Inflammatory macrophage treated with lipopolysaccharide for 4 hours (primary cell): ENCODE measurements at places on chromosomes 2 and 18.
A peak's percentile ranks its signal among the peaks of the same experiment; 100 is the strongest.

DNA sequence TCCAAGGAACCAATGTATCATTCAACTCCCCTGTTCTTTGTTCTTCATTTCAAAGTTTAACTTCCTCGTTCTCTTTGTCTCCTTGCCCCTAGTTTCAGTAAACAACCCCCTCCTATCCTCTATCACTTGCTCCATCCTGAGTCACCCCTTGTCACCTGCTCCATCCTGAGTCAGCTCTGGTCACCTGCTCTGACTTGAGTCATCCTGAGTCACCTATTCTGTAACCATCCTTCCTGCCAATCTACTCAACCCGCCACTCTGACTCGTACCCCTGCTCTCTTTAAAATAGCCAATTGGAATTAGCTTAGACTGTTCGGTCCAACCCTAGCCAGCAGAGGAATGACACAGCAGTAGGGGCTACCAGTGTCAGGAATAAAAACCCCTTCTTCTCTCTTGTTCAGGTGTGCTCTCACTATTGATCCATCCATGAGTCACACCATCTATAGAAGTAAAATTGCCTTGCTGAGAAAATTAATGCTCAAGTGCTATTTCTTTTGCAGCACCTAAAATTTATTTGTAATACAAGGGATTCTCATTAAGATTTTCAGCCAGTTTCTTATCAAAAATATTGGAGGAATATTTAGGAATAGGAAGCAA lies 326.8 kb downstream of the AKAIN1 start:
- no peak for DNase-seq

DNA sequence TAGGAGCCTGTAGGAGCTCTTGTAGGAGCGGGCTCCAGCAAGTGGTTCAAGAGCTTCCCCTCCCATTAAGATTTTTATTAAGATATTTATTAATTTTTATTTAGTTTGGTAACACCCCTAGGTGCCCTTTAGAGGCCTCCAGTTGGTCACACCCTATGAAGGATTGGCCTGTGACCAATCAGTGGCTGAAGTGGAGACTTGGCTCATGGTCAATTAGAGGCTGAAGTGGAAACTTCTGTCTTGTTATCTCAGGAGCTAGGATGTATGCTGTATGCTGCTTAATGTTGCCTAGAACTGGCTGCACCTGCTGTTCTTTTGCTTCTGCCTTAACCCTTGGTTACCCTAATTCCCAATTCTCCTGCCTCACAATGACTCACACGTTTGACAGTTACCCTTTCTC lies 48.7 kb downstream of the DHRS9 start:
- no peak for DNase-seq

GRCh38 chr2:97688062-97688827 lies 18.7 kb downstream of the C2orf92 start:
- DNase-seq, result no peak

DNA sequence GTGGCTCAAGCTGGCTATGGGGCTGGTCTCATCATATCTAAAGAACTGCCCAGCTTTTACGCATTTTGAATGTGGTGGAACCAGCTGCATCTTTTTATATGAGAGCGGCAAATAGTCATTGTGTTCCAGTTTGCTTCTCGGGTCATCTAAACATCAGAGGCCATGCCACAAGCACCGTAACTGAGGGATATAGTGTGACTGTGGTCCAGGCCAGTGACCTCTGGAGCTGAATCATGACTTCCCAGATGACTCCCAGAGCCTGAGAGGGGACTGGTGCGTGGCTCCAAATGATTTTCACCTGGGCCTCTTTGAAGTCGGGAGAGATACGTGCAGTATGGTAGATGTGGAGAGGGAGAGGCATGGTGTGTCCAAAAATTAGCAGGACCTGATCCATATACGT lies 271.0 kb downstream of the NEDD4L start:
- DNase-seq, result no peak

DNA sequence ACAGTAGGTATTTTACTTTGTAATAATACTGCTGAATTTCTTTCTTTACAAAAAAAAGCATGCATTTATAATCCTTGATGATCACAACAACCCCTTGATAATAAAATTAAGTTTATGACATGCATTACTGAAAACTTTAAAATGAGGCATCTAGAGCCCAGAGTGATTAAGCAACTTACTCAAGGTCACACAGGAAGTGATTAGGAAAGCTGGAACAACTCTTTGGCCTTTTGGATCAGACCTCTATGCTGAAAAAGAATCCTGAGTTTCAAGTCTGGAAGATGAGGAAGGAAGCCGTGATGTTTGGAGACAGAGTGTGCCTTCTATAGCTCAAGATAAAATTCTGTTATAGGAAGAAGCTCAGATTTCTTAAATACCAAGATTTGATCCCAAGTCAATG lies 105.0 kb upstream of the ATP8B1 start:
- no peak for DNase-seq

DNA sequence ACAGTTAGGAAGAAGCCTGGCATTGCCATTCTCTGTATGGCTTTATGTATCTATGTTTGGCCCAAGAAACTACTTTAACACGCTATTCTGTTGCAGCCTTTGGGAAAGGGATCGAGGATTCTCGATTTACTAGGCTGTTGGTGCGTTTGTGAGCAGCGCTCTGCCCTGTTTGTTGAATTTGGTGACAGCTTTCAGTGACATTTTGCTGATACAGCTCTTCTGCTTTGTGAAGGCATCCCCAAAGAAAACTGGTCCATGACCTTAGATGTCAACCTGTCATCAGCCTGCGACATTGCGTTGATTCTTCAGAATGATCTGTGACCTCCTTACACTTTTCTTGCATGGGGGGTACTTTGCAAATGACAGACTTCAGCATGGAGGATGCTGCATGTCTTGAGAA lies 431.5 kb downstream of the ARHGAP15 start:
- DNase-seq, result no peak

DNA sequence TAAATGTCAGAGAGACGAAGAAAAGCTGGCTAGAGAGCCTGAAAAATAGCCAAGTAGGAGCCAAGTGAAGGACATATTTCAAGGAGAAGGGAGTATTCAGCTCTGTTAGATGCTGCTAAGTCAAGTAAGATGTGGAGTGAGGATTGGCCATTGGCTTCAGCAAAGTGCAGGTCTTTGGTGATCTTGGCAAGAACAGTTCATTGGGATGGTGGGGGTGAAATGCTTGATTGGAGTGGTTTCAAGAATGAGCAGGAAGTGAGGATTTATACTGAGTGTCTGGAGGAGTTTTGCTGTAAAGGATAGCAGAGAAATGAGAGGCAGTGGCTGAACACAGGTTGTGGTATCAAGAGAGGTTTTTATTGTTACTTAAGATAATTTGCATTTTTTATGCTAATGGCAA lies 139.7 kb downstream of the PRPF40A start:
- DNase-seq, result no peak

- DNase-seq, result no peak
Observed at GRCh38 chr18:904218-905090, at the start of gene ADCYAP1. Gene ADCYAP1, plus strand, starts transcription at chr18:904871. Its CDS starts 516 bp downstream, at chr18:905387.

GRCh38 chr2:221112744-221113143 lies 459.4 kb downstream of the EPHA4 start:
- DNase-seq, result no peak

DNA sequence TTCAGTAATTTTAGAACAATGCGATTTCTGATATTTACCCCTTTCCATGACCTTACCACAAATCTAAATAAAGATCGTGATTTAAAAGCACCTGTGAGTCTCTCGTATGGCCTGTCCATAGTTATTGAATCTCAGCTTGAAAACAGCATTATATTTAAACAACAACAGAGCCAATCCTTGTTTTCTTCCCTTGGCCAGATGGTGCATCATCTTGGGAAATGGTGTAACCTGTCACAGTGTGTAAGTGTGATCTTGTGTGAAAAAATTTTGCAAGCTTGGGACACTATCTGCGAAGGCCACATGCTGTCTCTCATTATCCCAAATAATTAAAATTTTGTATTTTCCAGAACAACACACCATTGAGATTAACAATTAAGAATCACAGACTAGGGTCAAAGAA lies 262.7 kb upstream of the SPHKAP start:
- no peak for DNase-seq

- DNase-seq, result no peak
Observed at GRCh38 chr2:227612546-227613271, 1.9 kb downstream of the SCYGR3 start.

GRCh38 chr2:165762723-165763122 lies 31.3 kb downstream of the GALNT3 start:
- DNase-seq, result no peak

DNA sequence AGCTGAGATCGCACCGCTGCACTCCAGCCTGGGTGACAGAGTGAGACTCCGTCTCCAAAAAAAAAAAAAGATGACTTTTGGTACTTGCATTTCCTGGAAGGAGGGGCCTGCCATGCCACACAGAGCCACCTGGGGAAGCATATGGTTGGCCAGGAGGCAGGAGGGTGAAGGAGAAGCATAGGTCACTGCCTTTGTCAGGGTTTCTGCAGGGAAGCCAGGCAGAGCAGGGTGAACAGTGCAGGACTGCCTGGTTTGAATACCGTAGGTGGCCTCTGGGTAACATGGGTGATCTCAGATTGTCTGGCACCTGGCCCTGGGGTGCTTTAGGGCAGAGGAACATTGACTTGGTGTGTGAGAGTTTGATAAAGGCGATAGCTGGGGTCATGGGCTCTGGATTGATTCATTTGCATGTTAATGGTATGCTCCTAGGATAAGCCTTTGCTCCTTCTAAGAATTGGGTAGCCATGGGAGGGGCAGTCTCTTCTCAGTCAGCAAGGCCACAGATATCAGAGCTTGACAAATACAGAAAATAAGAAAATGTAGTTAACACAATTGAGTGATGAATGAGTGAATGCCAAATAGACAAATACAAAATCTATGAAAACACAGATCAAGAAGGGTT lies 124.0 kb upstream of the SEC11C start:
- no peak for DNase-seq

- DNase-seq, result no peak
Observed at GRCh38 chr18:6427286-6427685, 12.6 kb upstream of the L3MBTL4 start.

DNA sequence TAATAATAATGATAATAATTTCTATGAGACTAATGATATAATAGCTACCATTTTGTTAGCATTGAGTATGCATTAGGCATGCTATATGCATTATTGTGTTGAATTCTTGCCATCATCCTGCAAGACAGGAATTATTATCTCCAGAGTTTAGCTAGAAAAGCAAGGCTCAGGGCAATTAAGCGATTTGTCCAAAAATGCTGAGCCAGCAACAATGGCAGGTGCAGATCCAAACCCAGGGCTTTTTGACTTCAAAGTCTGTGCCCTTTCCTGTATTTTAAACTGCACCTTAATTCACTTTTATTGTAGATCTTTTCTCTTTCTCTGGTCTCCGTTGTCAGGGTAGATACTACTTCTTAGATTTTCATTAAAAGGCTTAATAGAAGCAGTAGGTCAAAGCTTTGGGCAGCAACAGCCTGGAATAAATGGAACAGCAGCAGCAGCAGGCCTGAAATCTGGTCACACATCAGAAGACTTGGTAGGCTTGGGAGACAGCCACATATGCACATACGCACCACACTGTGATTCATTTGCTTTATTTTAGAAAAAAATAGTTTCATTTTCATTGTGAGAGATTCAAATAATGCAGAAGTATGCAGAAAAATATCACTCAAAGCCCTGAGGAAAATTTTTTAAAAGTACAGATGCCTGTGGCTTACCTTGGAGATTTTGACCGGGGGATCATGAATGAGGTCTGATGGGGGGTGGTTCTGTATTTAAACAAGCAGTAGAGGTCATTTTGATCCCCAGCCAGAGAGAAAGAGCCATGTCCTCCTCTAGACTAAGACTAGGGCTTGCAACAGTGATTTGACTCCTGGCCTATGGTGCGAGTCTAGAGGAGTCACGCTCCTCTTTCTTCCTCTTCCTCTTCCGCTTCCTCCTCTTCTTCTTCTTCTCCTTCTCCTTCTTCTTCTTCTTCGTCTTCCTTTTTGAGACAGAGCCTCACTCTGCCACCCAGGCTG lies 455.7 kb downstream of the TSN start:
- DNase-seq, result no peak

- DNase-seq, result no peak
Observed at GRCh38 chr2:152354069-152354755, 19.2 kb downstream of the FMNL2 start.

DNA sequence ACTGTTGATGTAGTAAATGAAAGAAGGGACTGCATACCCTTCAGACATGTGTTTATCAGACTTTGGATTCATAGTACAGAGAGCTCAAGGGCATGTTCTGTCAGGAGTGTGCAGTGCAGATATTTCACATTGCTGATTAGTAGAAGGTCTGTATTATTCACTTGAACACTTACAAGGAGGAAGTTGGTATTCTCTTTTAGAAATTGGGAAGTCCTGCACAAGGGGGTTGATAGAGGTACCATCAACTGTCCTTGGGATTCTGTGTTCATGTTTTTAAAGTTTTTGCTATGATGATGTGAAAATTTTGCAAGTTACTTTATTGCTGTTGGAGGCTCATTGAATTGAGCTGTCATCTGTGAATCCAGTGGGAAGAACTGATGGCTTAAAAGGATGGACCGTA lies 6.7 kb downstream of the PSMD1 start:
- peak; percentile 27 for DNase-seq

GRCh38 chr2:18500333-18500732 lies 60.1 kb downstream of the RDH14 start:
- DNase-seq, result peak; percentile 17

DNA sequence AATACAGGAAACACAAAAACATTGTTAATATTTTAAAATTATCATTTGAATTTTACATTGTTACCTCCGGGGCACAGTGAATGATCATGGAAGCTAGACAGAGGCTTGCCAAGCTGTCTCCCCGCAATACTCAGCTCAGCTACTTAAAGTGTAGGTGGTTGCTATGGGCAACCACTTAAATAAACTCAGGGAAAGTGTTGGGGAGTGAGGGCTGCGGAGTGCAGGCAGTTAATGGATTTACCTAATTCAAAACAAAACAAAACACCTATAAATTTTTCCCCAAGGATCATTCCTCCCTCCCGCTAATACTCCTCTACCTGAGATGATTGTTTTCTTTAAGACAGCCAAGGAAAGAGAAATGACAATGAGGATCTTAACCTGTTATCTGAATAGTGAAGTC lies 349.5 kb downstream of the TGIF1 start:
- DNase-seq, result no peak

GRCh38 chr18:35519148-35519899 lies 21.6 kb upstream of the INO80C start:
- no peak for DNase-seq

DNA sequence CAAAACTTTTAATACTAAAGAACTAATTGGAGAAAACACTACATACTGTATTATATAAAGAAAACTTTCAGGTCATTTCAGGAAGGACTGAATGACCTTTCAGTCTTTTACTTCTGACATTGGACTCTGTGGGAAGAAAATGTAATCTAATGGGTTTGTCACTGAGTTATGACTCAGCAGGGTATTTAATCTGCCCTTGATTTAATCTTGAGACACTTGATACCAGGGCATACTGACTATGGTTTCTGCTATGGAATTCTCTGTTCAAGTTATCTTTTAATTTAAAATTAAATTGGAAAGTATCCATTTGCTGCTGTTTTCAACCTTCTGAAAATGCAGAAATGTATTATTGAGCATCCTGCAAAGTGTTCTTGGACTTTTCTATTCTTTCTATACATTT lies 354.2 kb upstream of the GALNT5 start:
- DNase-seq, result no peak
